ENCODE measurements at places on chromosomes 12 and 14.

DNA sequence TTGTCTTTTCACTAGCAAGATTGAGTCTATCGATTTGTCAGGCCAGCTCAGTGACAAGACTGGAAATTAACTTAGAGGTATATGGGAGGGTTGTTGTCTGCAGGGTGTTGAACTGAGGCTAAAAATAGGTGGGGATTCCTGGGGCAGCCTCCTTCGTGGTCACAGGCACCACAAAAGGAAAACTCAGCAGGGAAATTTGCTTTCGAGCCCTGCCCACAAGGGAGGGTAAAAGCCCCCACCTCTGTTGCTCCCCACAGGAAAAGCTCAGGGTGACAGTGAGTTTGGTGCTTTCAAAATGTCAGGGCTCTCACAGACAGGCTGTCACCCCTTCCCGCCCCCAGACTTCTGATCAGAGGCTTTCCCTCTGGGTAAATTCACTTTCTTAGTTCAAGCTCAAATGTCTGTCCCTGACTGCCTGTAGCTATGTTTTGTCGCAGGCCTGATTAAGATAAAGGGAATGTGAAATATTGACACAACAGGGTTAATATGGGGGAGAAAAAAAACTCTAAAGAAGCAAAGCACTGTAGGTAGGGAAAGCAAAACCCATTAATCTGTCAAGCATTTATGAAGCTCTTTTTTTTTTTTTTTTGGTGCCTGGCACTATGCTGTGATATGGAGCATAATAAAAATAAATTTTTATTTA, 11.7 kb upstream of the NFKBIA start:
- DNase-seq, result no peak

GRCh38 chr12:12704593-12705230, 8.7 kb upstream of the GPR19 start:
- peak; percentile 78 for DNase-seq

GRCh38 chr12:76836633-76837032, 42.2 kb downstream of the CSRP2 start:
- DNase-seq, result no peak

- no peak for DNase-seq
Measured at GRCh38 chr12:9091891-9092598, 23.7 kb downstream of the A2M start.

DNA sequence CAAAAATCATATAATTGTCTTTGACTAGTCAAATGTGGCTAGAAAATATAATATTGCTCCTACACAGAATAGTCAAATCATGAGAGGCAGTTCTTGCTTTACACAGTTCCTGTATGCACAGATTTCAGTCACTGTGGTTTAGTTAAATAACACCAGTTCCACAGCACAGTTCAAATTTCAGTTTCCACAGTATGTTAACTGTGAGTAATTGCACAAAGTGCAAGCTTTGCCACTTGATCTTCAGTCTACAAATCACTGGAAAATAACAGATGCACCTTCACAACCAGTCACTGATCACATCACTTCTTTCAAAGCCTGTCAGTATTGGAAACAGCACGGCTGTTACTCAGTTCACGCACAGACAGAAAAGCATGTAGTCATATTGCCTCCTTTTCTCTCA, 38.7 kb downstream of the KCNH5 start:
- DNase-seq, result no peak

DNA sequence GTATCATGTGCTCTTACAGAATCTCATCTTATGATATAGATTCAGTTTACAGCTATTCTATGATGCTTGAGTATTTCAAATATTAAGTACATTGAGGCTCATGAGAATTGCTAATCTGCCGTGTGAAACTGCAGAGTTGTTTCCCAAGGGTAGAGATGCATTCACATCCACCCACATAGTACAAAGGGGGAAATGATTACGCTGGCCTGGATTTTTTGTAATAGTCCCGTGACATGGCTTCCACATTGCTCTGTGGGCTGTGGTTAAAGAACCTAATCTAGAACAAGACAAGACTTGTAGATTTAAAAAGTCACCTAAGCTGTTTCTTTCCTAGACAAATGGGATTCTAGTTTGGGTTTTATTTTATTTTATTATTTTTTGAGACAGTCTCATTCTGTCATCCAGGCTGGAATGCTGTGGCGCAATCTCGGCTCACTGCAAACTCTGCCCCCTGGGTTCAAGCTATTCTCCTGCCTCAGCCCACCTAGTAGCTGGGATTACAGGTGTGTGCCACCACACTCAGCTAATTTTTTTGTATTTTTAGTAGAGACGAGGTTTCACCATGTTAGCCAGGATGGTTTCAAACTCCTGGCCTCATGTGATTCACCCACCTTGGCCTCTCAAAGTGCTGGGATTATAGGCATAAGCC, 13.0 kb upstream of the RIOX1 start:
- DNase-seq, result no peak

DNA sequence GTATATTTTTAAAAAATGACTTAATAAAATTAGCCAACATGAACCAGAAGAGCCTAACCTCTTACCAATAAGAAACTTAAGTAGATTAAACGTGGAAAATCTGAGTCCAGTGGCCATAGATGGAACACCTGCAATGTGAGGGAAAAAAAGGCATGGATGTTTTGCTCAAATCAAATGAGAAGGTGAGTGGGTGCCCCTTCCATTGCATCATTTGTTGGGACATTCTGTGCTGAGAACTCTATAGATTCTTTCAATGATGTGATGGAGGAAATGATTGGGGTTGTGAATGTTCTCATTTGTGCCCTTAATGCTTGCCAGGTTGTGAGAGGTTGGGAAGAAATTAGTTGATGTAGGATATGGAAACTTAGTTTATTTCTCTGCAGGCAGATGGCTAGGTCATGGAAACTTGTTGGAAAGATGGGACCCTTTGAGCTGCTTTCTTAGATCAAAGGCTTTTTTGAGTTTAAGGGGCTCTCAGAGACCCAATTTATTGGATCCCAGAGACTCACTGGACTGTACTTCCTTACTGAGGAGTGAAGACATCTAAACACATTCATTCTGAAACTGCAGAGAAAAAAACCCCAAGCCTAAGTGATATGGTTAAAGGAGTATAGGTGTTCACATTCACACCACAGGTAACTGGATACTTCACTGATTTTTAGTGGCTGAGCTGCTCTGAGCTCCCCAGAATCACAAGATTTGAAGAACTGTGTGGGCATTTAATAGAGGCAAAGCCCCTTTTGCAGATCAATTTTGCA, 95.9 kb downstream of the DACT1 start:
- no peak for DNase-seq

GRCh38 chr12:54045868-54046521, 7.6 kb upstream of the HOXC4 start:
- DNase-seq, result no peak

DNA sequence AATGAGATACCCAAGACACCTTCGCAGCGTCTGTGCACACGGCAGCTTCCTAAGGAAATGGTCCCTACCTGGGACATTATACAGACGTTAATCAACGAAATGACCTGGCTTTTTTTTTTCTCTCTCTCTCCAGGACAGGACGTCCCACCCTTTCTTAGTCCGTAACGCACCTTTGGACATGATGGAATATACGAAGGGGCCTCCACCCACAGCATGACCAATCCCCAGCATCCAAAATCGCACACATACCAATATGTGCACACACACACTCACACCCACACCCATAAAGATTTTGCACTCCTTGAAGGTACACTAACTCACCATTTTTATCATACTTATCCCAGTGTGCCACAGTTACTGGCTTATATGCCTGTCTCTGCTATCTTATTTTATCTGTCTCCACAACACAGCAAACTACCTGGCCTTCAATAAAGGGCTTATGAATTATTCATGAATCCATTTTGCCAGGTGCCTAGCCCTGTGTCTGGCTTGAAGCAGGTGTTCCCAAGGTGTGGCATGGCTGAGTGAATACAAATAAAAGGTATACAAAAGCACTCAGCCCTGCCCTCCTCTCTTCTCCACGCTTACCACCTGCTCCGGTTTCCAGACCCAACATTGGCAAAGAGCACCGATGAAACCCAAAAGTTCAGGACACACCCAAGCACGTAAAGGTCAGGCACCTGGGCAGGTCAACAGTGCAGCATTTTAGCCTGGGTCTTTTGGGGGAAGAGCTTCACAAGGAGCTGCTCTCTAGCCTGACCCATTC, 2.2 kb downstream of the SCNN1A start:
- DNase-seq, result no peak

DNA sequence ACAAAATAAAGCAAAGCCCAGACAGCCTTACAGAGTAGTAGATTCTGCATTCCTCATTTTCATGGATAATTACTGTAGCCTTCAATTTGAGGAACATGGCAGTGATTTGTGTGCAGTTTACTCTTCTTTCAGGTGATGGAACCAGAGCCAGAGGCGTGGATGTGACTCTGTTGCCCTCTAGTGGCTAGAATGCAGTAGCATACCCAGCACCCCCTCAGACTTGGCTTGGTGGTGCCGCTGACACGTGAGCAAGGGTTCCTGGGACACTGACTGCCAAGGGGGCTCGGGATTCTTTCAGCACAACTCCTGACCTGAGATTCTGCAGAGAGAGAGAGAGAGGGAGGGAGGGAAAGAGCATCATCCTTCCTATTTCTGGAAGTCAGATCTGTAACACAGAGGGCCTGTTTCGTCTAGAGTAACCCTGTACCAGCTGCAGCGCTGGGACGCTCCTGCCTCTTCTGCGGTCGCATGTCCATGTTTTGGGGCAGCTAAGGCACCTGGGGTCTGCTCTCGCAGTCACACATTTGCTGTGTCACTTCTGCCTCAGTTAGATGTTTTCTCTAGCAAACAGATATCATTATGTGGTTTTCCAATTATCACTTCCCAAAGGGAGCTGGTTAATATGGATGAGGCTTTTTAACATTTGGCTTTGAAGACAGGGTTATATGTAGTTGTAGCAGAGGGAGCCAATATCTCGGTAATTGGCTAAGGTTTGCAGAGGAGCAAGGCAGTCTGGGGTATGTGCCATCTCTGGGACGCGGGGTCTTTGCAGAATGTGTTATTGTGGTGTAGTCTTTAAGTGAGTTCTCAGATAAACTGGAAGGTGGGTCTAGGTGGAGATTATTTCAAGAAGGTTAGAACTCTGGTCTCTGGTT, 428.1 kb downstream of the NRXN3 start:
- DNase-seq, result peak; percentile 28

DNA sequence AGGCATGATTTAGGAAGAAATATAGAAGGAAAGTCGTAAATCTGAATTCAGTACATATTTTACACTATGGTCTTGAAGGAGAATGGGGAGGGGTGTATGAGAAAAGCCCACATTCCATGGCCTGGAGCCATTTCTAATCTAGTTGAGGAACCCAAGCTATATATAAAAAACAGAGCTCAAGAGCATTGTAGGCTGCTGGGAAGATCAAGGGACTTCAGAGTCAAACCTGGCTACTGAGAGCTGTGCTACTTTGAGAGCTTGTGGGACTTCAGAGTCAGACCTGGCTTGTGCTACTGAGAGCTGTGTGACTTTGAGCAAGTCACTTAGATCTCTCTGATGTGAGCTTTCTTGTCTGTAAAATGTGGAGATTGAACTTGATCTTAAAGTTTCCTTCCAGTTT, 58.7 kb downstream of the TBK1 start:
- no peak for DNase-seq

- no peak for DNase-seq
Measured at GRCh38 chr14:99330316-99331240, 58.6 kb upstream of the BCL11B start.

- DNase-seq, result peak; percentile 63
Measured at GRCh38 chr14:52413729-52414408, 99.8 kb downstream of the PTGER2 start.

DNA sequence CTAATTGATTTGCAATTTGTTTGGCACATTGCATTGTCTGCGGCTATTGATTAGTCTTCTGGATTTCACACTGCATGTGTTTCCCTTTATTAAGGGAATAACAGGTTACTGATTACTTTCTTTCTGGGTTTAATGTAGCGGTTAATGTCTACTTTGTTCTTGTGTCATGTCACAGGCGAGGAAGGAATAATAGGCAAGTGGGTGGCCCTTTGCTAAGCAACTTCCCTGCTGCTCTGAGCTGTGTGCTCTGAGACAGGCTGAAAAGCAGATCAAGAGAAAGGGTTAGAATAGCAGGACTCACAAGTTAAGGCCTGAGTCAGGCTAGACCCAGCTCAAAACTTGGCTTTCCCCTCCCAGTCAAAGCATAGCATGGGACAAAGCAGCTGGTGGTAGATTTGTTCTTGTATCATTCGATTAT, 77.2 kb downstream of the NKX2-1 start:
- no peak for DNase-seq

DNA sequence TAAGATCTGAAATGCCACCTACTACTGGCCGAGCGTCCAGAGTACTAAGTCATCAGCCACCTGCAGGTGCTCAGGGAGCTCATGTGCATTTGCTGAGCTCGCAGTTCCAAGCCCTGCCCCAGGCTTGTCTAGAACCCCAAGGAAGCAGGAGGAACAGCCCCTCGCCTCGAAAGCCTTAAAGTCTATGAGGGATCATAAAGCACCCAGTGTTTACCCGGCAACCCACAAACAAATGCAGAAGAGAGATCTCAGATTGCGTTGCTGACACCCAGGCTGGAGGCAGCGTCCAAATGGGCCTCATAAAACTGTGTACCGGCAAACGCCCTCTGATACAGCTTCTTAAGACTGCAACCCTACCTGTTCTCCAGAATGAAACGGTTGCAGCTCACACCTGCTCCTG, 6.8 kb downstream of the KDM2B start:
- no peak for DNase-seq

- DNase-seq, result no peak
Measured at GRCh38 chr12:94220804-94221203, 72.4 kb downstream of the PLXNC1 start.

GRCh38 chr12:30970559-30971197, 44.1 kb downstream of the TSPAN11 start:
- no peak for DNase-seq

DNA sequence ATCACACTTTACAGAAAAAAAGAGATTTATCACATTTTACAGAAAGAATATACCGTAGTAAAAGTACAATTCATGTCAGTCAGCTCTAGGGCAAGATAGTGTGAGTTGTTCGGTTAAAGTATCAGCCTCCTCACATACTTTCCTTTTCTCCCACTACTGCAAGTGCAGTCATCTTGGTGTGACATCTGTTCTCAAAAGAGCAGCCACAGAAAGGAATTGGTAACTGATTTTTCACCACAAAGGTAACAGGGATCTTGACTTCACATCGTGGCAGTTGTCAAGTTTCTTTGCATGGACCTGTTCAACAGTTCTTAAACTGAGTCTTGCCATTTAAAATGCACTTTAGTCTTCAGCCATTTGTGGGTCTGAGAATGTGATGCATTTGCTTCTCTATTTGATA, 5.0 kb upstream of the E2F7 start:
- no peak for DNase-seq

- no peak for DNase-seq
Measured at GRCh38 chr12:52387859-52388258, 2.4 kb upstream of the KRT84 start.

GRCh38 chr12:95336387-95337067, 118.9 kb downstream of the VEZT start:
- DNase-seq, result peak; percentile 80

GRCh38 chr12:120264086-120264903, 1.2 kb downstream of the PXN start:
- DNase-seq, result no peak

DNA sequence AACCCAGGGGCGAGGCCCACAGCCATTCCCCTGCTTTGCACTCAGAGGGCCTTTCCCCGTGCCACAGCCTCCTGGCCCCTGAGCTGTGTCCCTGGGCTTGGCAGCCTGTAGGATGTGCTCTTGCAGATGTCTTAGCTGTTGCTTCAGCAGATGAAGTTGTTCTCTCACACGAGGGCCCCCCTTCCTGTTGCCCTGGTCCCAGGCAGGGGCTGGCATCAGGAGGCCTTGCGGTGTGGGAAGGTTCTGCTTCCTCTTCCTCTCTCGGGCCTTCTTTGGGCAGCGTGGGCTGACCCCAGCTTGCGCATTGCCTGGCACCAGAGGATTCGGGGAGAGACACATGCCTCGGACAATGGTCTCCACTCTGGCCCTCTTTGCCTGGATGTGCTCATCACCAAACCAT, 12.7 kb downstream of the PROX2 start:
- no peak for DNase-seq

Measured in GM04504 (cell line).